ENCODE measurements at places on chromosomes 4 and X.

GRCh38 chrX:40530509-40530908 lies 50.3 kb upstream of the ATP6AP2 start:
- DNase-seq = no peak

DNA sequence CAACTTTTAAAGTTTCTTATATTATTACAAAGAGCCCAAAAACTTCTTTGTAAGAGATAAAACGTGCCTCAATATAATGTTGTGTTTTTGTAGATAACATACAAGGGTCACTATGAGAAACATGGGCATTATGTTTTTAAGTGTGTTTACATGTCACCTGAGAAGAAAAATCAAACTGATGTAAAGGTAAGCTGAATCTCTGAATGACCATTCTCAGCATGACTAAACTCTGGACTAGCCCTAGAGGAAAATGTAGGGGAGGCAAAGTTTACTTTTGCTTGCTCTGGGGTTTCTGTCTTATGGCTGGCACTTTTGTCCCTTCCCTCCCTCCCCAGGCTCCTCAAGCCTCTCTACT lies 6.8 kb downstream of the MEPE start:
- DNase-seq = no peak

GRCh38 chrX:132199941-132200340 lies 19.3 kb downstream of the RAP2C start:
- DNase-seq = no peak

DNA sequence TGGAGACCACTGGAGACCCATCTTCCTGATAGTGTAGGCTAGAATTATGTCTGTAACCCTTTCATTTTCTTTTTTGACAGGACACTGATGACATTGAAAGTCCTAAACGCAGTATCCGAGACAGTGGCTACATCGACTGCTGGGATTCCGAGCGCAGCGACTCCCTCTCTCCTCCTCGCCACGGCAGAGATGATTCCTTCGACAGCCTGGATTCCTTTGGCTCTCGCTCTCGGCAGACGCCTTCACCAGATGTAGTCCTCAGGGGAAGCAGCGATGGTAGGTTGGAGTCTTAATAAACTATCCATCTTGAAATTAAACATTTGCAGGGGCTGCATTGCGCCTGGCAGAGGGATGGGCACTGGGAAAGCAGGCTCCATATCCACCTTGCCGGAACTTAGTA lies 75.4 kb downstream of the LIMCH1 start:
- DNase-seq = no peak

- no peak for DNase-seq
Measured at GRCh38 chr4:38688676-38689355, 24.8 kb downstream of the KLF3 start.

DNA sequence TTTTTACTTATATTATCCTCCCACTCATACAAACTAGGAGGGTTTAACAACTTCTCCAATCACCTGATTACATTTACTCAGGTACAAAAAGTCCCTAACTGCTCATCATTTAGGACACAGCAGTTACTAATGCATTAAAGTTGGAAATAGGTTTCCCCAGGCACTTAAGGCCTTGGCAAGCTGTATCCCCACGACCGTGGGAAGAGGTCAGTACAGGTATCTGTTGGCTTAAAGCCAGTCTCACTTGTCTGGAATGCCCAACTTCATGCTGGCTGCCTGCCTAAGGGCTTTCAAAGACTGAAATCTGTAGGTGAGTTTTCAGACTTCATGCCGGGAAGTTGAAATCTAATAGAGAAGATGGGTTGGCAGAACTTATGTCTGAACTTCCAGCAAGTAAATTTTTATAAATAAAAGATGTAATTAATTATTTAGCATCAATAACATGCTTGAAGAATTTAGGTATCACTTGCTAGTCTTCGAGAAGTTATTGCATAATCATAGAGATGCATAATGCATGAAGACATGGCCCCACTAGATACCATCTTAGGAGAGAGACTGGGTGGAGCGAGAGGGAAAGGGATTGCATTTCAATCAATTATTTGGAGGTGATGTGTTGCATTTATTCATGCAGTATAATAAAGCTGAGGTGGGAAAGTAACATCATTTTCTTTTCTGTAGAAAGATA lies 54.2 kb downstream of the SCD5 start:
- no peak for DNase-seq

- DNase-seq = no peak
Measured at GRCh38 chrX:131588995-131589394, 45.1 kb downstream of the OR13H1 start.

DNA sequence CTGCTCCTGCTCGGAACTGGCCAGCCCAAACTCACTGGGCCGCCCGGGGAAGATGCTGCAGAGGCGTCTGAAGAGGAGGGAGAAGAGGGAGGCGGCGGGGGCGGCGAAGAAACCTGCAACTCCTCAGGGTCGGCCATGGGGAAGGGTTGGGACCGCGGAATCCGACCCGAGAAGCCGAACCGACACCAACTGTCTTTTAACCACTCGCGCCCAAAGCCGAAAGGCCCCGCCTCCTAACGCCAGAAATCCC lies at the start of gene C4orf46:
Gene C4orf46 (minus strand): TSS at position 223 of the 250 bp plus-strand sequence. CDS start 86 bp downstream, at position 137.
- DNase-seq = no peak

Measured in SK-N-SH (cell line).